Pulmonary artery endothelial cell (primary cell): ENCODE measurements at places on chromosomes 13 and 19.

- DNase-seq = no peak
Measured at GRCh38 chr13:112842931-112843391, 126.1 kb upstream of the MCF2L start.

DNA sequence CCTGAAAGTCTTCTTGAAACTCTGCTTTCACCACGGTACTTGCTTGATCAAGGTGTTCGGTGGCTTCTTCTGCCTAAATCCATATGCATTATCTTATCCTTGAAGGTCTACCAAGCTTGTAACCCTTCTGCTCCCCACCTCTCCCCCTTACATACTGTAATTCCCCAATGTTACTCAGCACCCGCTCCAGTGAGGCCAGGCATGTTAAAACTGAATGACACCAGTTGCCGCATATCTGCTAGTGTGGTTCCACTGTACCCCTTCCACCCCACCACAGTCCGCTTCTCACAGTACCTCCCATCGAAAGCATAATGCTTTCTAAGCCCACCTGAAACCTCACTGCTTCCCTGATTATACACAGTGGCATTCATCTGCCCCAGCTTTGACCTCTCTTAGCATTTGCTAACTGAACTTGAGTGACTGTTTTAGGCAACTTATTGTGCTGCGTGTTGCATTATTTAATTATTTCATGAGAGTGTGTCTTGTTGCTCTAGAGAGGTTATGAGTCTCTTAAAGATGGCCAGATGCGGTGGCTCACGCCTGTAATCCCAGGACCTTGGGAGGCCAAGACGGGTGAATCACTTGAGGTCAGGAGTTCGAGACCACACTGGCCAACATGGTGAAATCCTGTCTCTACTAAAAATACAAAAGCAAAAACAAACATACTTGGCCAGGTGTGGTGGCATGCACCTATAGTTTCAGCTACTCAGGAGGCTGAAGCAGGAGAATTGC, 87.6 kb upstream of the MBNL2 start:
- DNase-seq = no peak

- no peak for DNase-seq
Measured at GRCh38 chr19:778910-779653, 18.2 kb upstream of the PTBP1 start.

DNA sequence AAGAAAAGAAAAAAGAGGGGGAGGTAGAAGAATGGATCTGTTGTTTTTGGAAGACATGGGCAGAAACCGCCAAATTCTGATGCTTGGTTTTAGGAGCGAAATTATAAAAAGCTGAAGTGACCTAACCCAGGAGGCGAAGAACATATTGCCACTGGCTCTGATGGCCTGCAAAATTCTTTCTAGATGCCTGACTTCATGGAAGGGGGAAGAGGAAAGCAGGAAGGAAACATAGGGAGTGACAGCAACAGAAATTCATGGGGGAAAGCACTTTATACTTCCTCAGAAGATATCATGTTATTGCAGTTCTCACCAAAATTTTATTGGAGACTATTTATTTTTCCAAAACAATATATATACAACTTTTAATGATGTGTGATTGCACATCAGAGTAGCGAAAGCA, 213.5 kb downstream of the DLEU7 start:
- no peak for DNase-seq

- no peak for DNase-seq
Measured at GRCh38 chr19:41882568-41883462, at the start of gene ARHGEF1. Gene ARHGEF1 (plus strand): TSS chr19:41883184. CDS start chr19:41888083, 4,899 bp downstream.

DNA sequence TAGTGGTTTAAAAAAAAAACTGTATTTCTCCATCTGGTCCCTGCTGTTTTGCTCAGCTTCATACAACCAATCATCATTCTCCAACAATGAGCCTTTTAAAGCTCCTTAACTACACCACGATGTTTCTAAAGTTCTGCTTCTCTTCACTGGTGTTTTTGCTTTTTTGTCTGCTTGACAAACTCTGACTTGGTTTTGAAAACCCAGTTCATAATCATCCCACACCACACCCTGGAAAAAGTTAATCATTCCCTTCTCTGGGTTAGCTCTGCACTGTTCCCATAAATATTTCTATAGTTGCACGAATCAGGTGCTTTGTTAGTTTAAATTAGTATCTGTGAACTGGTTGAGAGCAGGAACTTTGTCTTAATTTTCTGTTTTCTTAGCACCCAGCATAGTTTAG, 217.1 kb downstream of the ENOX1 start:
- DNase-seq = no peak

GRCh38 chr13:95954266-95954665, 98.9 kb downstream of the UGGT2 start:
- DNase-seq = no peak

DNA sequence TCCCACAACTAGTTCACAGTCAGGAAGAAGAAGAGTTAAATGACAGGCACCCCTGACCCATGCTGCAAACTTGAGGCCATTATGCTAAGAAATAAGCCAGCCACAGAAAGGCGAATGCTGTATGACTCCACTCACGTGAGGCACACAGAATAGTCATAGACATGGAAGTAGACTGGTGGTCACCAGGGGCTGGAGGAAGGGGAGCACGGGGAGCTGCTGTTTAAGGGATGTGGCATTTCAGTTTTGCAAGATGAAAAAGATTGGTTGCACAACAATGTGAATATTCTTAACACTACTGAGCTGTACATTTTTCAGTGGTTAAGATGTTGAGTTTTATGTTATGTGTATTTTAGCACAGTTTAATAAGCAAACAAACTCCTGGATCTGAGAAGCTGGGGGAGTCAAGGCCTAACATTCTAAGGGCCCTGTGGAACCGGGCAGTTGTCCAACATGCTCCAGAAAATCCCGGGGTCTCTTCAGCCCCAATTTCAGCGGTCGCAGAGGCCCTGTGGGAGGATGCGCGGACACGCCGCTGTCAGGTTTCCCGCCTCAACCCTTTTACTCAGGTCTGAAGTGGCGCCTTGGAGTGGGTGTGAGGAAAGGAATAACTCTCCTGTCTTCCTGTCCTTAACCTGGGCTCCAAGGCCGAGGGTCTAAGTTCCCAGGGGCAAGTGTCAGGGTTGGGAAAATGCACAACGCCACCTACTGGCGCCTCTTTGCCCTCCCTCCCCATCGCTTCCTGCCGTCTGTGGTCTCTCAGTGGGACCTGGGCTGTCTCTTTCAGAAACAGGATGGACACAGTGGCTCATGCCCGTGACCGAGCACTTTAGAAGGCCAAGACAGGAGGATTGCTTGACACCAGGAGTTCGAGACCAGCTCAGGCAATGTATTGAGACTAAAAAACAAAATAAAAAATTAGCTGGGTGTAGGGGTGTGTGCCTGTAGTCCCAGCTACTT, 4.4 kb upstream of the TMEM272 start:
- no peak for DNase-seq

DNA sequence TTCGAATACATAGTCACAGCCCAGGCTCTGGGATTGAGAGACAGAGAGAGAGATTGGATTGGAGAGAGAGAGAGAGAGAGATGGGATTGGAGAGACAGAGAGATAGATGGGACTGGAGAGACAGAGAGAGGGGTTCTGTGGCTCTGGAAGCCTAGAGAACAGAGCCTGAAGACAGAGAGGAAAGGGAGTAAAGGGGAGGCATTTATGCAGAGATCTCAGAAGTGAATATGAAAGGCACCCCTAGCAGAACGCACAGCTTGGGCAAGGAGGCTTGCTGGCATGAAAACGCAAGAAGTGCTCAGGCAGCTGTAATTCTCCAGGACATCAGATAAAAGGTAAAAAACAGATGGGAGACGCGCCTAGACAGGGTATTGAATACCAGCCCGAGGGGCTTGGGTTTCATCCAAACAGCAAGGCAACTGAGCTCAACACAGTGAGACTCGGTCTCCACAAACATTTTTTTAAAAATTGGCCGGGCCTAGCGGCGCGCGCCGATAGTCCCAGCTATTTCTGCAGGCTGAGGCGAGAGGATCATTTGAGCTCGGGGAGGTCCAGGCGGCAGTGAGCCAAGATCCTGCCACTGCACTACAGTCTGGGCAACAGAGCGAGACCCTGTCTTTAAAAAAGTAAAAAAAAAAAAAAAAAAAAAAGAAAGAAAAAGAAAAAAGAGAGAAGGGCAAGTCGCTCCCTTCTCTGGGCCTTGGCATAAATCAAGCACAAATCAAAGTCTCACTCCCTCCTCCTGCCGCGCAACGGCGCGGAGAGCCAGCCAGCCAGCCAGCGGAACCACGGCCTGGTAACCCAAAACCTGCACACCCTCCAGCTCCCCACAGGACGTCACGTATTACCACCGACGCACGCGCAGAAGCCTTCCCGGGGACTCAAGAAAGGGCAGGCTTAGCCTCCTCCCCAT, 774 bp upstream of the PPP2R1A start:
- no peak for DNase-seq

DNA sequence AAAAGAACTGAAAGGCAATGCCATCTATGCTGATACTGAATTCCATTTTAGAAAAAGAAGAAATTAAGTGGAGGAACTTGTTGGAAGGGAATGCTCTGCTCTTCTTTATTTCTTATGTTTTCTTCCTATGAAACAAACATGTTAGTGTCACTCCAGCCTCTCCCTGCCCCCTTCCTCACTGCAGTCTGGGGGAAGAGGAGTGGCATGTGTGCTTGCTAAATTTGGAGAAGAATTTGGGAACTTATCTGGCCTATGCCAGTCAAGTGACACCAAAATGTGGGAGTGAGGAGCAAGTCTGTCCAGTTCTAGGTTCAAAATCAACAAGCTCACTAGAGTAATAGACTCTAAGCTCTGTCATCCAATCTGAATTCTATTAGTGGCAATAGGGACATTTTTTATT, 214.6 kb downstream of the RBM26 start:
- no peak for DNase-seq

DNA sequence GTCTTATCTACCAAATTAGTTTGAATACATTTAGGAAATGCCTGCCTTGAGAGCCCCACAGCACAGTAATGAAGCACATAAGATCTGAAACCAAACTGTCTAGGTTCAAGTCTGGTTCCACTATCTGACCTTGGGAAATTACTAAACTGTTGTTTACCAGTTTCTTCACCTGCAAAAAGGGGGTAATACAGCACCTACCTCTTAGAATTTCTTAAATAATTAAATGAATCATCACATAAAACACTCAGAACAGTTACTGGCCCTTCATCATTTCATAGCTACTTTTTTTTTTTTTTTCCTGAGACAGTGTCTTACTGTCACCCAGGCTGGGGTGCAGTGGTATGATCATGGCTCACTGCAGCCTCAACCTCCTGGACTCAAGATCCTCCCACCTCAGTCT, 59.6 kb downstream of the USP12 start:
- no peak for DNase-seq

- DNase-seq = no peak
Measured at GRCh38 chr13:49549289-49549688, 36.1 kb downstream of the RCBTB1 start.

DNA sequence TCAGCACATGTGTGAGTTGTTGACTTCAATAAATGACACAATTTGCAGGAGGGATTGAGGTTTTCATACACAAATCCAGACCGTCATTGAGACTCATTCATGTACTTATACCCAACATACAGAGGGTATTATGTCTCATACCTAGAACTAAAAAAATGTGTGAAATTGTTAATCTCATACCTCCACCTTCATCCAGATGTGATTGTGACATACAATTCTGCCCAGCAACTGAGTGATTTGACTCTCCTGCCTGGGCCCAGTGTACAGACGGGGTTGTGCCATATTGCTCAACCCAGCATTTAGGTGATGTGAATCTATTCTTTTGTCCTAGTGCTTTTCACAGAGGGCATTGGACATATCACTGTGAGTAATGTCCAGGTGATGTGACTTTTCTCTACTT, 12.6 kb upstream of the ZNF681 start:
- no peak for DNase-seq

GRCh38 chr13:111491659-111492058, 171.2 kb downstream of the TEX29 start:
- DNase-seq = no peak
